ENCODE measurements at places on chromosomes 12 and 14. TPM values are rescaled to one million over a fixed set of nuclear protein-coding genes. Genes with fewer than 3 reads are reported as not detected.
A peak's percentile ranks its signal among the peaks of the same experiment; 100 is the strongest.

Gene PNMA1
- total RNA-seq = 22.0 TPM

Gene OAS1
- total RNA-seq = 1.0 TPM

Gene KCNJ8
- total RNA-seq = 0.13 TPM

Gene HOTAIR
- 7.0 TPM for total RNA-seq

- DNase-seq = no peak
Measured at GRCh38 chr12:50415899-50416479, 15.3 kb downstream of the LARP4 start.

DNA sequence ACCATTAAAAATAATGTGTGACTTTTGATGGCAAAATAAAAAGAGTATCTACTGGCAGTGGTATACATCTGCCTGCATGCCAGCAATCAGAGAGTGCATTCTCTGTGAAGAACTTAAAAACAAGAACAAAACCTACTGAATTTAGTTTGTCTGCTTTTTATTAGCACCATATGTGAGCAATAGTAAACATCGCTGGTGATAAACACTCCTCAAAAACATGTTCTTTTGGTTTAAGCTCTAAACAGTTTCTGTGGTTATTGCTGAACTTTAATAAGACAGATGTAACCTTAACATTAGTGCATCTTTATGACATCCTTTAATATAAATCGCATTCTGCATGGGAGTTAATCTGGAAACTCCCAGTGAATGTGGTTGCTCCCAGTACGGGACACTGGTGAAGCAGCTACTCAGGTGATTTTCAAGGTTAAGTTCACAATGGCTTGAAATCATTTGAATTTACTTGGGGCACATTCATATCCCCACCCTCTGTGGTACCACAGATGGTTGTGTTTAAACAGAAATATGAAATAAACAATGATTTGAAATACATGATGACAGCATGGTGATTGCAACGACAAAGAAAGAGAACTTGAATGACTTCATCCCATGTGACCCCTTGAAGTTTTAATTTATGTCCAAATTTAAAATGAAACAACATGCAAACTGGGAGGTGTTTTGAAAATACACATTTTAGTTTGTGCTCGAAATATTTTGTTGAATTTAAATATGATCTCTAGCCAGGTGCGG, 285.9 kb downstream of the FOXN3 start:
- DNase-seq = no peak

- peak; percentile 19 for DNase-seq
Measured at GRCh38 chr12:20220339-20220738, 148.0 kb upstream of the PDE3A start.

- DNase-seq = peak; percentile 96
Measured at GRCh38 chr12:113245695-113246477, 24.6 kb downstream of the TPCN1 start.
